ENCODE measurements at places on chromosomes 5 and 9.
A peak's percentile ranks its signal among the peaks of the same experiment; 100 is the strongest.

- DNase-seq = no peak
Observed at GRCh38 chr9:136624184-136624951, 38.3 kb upstream of the EGFL7 start.

DNA sequence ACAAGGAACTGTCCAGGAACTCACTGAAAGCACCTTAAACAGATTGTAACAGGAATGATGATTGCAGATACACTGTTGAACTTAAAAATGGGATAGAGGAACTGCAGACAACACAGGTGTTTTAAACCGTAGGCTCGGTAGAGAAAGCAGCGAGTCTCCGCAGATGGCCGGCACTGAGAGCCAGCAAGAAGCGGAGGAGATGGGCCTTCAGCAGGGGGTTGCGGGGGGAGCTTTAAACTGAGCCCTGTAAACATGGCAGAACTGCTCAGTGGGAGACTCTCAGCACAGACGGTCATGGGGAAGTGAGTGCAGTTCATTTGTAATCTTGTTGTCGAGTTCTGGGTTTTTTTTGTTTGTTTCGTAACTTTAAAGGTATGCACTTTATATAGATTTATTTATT is 155.1 kb upstream of the OTULINL start:
- DNase-seq = no peak

GRCh38 chr9:100074093-100074492 is 24.7 kb downstream of the ERP44 start:
- no peak for DNase-seq

DNA sequence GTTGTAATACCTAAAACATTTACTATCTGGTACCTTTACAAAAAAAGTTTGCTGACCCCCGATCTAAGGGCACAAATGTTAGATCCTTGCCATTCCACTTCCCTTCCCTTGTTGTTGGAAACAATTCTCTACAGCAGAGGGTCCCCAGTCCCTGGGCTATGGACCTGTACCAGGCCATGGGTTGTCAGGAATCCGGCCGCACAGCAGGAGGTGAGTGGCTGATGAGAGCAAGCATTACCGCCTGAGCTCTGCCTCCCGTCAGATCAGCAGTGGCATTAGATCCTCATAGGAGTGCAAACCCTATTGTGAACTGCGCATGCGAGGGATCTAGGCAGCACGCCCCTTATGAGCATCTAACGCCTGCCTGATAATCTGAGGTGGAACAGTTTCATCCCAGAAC is 248.5 kb downstream of the AP3B1 start:
- no peak for DNase-seq

DNA sequence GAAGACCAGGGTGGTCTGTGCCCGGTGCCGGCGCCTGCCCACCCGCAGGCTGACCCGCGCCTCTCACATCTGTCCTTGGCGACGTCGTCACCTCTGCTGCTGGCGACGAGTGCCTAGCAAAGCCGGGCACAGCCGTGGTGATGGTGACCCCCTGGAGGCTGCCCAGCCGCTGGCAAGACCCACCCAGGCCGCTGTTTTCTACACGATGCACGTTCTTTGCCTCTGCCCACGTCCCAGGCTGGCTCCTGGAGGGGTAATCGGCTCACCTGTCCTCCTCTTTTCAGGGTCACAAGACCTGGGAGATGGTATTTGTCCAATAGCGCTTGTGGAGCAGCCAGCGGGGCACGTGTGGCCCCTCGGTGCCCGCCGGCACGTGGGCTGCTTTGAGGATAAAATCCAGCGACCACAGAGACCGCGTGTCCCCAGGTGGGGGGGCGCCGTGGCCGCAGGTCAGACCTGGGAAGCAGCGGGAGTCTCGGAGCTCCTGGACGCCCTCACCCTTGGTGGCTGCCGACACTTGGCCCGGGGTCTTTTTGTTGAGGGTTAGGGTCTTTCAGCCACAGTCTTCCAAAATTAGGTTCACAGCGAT is 29.5 kb downstream of the SLC9A3 start:
- DNase-seq = no peak

- DNase-seq = no peak
Observed at GRCh38 chr5:166648736-166649135, 1642.7 kb upstream of the WWC1 start.

GRCh38 chr5:72194846-72195245 is 87.6 kb downstream of the MAP1B start:
- no peak for DNase-seq

- no peak for DNase-seq
Observed at GRCh38 chr5:42982107-42982622, 58.0 kb downstream of the ANXA2R start.

- no peak for DNase-seq
Observed at GRCh38 chr9:108924466-108924865, 9.5 kb downstream of the ELP1 start.

DNA sequence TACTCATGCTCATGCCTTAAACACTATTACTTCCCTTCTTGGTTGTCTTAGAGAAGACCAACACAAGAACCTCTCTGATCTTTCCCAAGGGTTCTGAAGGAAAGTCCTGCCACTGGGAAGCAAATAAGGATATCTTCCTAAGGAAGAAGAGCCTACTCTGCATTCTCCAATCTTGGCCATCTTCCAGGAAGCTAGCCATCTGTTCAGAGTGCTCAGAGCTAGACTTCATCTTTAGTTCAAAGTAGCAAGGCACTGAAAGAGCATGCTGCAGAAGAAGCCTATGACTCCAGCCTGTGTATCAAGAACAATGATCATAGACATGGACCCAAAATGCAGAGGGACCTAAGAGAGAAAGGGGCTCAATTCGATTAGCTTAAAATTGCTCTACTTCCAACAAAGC is 114.7 kb downstream of the KIAA0825 start:
- no peak for DNase-seq

GRCh38 chr5:64659289-64659688 is 31.0 kb upstream of the SHISAL2B start:
- no peak for DNase-seq

- DNase-seq = no peak
Observed at GRCh38 chr5:142758062-142758795, 11.9 kb upstream of the ARHGAP26 start.

GRCh38 chr5:140214831-140215230 is 39.8 kb downstream of the CYSTM1 start:
- no peak for DNase-seq

- DNase-seq = no peak
Observed at GRCh38 chr5:7837403-7837802, 13.5 kb downstream of the CFAP90 start.

DNA sequence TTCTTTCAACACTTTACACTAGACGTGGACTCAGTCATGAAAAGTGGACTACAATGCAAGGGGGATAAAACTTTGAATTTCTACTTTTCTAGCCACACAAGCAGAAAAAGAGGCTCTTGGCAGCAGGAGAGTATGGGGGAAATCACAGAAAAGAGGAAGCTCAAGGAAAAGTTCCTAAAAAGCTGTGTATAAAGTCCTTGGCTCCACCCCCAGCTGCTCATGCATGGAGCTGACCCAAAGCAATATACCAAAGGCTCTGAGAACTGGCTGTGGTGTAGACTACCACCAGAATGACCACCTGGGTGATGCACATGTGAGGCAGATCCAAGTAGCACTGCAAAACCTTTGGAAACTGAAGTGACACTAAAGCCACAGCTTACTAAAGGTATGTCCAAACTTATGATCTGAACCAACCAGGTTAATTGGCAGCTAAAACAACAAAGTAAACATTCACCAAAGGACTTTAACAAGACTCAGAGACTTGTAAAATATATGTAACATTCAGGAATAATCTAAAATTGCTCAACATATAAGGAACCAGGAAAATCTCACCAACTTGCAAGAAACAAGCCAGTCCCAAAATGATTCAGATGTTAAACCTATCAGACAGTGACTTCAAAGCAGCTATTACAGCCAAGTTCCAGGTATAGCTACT is 55.5 kb upstream of the RASGRF2 start:
- DNase-seq = no peak

DNA sequence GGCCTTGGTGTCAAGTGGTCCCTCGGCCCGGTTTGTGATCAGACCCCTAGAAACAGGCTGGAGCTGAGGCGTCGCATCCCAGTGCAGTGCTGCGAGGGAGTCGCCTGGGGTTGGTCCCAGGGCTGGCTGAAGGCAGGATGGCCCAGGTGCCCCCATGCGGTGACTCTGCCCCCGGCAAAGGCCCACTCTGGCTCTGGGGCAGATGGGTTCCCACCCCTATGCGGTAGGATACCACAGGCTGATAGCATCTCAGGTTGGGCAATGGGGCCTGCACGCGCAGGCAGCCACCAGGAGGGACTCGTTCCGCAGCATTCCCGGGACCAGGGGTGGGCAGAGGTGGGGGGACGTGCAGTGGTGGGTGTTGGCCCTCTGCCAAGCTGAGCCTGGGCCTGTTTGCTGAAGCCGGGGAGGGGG is 86.0 kb downstream of the RXRA start:
- DNase-seq = no peak

DNA sequence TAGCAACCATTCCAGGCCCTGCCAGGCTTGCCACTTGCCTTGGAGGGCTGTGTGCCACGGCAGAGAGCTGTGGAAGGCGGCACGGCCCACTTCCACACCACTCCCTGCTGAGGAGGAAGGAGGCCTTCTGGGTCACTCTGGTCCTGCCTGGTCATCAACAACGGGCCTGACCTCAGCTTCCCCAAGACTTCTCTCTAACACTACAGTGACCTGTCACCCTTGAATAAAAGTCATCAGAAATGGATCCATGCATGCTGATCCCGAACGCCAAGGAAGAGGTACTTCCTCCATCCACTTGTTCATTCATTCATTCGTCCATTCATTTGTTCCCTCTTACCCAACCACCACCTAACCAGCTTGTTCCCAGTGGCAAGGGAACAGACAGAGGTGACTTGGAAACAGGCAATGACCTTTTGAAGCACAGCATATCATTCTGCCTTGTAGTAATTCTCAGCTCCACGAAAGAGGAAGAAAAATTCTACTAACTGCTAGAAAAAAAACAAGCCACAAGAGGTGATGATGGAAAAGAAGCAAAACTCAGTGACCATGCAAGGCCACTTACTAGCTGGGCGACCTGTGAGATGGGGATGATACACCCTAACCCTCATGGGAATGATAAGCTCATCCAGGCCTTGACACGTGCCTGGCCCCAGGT is 58.6 kb downstream of the STK10 start:
- DNase-seq = no peak

GRCh38 chr5:172353271-172353812 is 69.8 kb upstream of the UBTD2 start:
- DNase-seq = no peak

DNA sequence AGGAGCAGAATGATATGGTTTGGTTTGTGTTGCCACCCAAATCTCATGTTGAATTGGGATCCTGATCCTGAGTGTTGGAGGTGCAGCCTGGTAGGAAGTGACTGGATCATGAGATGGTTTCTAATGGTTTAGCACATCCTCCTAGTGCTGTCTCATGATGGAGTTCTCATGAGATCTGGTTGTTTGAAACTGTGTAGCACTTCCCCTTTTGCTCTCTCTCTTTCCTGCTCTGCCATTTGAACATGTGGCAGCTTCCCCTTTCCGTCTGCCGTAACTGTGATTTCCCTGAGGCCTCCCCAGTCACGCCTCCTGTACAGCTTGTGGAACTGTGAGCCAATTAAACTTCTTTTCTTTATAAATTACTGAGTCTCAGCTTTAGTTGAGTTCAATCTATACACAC is 756.8 kb upstream of the CDH6 start:
- no peak for DNase-seq

GRCh38 chr5:159819591-159820411 is 96.5 kb upstream of the ADRA1B start:
- no peak for DNase-seq

DNA sequence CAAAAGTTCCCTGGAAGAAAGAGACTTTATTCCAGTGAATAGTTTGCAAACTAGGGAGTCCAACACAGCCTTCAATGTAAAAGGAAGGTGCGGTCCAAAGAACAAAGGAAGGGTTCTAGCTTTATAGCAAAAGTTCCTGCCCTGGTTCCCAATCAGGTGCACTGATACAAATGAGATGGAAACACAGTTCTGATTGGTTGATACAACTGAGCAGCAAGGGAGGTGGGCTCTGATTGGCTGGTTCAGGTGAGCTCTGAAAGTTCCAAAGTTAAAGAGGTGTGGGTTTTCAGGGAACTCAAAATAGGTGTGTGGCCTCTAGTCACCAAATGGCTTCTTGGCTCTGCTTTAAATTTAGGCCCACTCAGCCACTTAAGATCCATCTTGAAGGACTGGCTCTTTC is 43.1 kb downstream of the P4HA2 start:
- DNase-seq = no peak

- no peak for DNase-seq
Observed at GRCh38 chr9:131167146-131167692, 41.8 kb downstream of the NUP214 start.

DNA sequence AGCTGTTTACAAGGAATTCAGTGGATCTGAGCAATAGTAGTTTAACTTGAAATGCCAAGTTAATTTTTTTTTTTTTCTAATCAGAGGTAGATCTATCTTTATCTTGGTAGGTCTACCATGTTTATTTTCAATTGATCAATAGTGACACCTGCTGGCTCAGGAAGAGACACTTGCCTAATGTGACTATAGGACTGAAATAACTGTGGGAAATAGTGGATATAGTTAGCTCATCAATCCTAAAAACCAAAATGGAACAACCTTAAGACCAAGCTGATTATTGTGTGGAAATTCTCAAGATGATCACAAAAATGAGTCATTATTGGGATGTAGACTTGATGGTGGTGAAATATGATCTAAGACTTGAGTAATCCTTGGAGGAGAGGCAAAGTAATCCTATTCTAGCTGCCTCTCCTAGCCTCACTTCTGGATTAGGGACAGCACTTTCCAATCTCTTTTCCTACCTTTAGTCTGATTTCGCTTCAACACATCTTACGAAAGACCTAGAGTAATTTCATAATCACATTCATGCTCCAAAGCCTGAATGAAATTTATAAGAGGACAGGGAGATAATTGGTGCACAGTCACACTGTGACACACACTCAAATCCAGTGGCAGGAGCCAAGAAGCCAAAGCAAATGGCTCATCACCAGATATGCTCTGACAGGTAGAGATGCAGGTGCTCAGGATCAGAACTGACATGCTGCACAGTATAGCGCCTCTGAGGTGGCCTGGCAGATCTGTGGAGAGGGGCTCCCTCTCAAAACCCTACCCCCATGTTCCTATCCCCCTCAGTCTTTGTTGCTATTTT is 156.3 kb downstream of the HMHB1 start:
- DNase-seq = peak; percentile 23

DNA sequence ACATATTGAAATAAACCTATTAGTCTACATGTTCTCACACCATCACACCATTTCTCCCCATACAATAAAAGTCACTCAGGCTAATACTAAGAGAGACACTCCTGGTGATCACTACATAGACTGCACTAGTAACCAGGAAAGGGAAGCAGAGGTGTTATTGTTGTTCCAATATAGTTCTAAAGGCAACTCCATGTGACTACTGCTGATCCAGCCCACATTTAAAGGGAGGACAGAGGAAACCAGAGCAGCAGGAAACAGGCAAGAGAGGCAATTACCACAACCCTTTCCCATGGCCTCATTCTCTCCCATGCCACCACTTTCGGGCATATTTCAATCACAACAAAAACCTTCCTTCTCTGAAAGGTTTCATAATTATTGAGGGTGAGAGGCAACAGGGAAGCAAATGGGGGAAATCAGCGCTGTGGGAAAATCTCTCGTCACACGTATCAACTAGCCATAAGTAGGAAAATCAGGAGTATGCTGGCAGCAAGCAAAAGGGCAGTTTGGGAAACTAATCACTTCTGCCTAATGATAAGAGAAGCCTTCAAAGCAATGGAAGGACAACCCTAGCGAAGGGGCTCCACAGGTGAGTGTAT is 1.8 kb downstream of the UBAP2 start:
- no peak for DNase-seq

- DNase-seq = no peak
Observed at GRCh38 chr9:113844466-113844865, 31.6 kb upstream of the ZNF618 start.
